ENCODE measurements at places on chromosomes 2 and 18. TPM values are rescaled to one million over a fixed set of nuclear protein-coding genes. Genes with fewer than 3 reads are reported as not detected.
A peak's percentile ranks its signal among the peaks of the same experiment; 100 is the strongest.

GAL3ST2 gene
- not detected for total RNA-seq

MC2R gene
- not detected for total RNA-seq

PPP4R3B gene
- 83.0 TPM for total RNA-seq

RSAD2 gene
- total RNA-seq: 1.00 TPM

DSG4 gene
- total RNA-seq: not detected

KIAA2012 gene
- not detected for total RNA-seq

MARCHF7 gene
- total RNA-seq: 92.3 TPM

FOXD4L1 gene
- total RNA-seq: 0.15 TPM

DYSF gene
- 3.6 TPM for total RNA-seq

ITPRIPL1 gene
- total RNA-seq: 55.5 TPM

DNA sequence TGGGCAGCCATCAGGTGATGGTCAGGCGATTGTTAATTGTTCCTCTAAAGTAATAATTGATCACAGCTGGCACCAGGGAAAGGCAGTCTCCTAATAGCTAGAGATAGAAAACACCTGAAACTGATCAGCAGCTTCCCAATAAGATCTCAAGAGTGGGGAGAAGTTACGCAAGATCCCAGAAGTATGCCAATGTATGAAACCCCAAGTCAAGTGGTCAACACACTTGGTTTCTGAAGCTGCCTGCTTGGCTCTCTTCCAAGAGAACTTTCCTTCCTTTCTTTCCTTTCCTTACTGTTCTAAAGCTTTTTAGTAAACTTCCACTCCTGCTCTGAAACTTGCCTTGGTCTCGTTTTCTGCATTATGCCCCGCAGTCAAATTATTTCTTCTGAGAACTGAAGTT, 201.6 kb upstream of the SKOR2 start:
- DNase-seq: no peak

- DNase-seq: no peak
Observed at GRCh38 chr2:126719833-126720351, 63.9 kb downstream of the GYPC start.

GRCh38 chr2:189698020-189698887, 23.8 kb downstream of the ANKAR start:
- peak; percentile 16 for DNase-seq

- DNase-seq: no peak
Observed at GRCh38 chr2:98164256-98164655, 77.3 kb downstream of the VWA3B start.

GRCh38 chr2:119255760-119256581, 32.3 kb downstream of the STEAP3 start:
- DNase-seq: no peak

GRCh38 chr2:234267534-234267933, 217.0 kb downstream of the SPP2 start:
- no peak for DNase-seq

GRCh38 chr2:68995916-68996315, 17.1 kb upstream of the ANTXR1 start:
- DNase-seq: no peak

- no peak for DNase-seq
Observed at GRCh38 chr18:8785855-8786482, 80.6 kb downstream of the MTCL1 start.

GRCh38 chr2:236352761-236353593, 88.8 kb upstream of the ASB18 start:
- no peak for DNase-seq

DNA sequence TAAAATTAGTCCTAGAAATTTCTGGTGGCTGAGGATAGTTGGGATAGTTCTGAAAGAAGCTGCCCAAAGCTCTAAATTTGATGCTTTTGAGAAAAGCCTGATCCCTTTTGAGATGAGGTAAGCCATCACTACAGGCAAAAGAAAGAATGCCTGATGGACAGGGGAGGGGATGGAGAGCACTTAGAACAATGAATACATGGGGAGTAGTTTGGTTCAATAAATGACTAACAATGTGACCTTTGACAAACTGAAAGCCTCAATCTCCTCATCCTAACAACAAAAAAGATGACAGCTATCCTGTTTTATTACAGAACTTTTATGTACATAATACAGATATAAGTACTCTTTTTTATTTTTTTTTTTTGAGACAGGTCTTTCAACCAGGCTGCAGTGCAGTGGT, 42.7 kb downstream of the GFPT1 start:
- DNase-seq: no peak

DNA sequence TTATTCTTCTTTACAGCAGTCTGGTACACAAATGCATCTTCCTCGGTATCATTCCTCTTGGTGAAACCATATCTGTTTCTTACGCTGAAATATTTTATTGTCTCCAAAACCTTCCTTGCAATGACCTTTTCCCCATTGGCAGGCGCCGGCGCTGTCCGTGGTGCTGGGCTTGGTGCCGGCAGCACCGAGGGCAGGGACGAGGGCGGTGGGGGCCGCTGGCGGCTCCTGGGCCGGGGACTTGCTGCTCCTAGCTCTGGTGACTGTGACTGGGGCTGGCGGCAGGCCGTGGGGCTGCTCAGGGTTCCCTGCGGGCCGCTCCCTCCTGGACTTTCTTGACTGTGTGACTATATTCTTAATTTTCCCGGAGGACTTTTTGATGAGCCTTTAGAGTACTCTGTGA, 72.5 kb downstream of the GPR39 start:
- DNase-seq: no peak

DNA sequence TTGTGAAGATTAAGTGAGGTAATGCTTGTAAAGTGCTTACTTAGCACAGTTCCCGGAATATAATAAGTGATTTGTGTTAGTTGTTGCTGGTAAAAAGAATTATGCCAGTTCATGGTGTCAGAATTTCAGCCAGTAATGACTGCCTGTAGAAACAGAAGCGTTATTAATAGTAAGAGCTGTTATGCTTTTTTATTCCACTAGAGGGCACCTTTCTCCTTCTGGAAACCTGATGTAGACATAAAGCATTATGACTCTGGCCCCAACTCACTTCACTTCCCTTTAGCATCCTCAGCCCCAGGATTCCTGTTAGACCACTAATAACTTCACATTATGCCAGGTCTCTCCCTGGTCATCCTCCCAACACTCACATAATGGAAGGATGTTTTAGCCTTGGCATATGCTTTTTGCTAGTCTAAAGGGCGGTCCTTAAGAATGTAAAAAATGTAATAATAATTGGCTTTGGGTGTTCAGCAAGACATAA, 34.9 kb downstream of the C18orf54 start:
- DNase-seq: peak; percentile 30

- no peak for DNase-seq
Observed at GRCh38 chr2:64115808-64116598, 28.2 kb downstream of the PELI1 start.

DNA sequence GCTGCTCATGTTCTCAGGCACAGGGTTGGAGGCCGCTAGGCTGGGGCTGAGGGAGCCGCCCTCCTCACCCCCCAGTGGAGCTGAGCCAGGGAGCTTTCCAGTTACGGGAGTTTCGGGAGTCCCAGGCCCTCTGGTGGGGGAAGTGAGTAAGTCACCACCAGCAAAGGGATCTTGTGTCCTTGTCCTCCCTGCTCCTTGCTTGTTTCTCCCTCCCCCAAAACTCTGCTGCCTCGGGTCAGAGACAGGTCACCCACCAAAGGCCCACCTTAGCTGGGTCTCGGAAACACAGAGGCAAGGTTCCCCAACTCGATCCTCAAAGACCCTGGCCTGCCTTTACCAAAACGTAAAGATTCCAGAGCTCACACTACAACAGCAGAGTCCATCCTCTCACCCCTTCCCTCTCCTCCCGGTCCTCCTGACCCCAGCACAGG, 60.5 kb upstream of the POMC start:
- no peak for DNase-seq

- no peak for DNase-seq
Observed at GRCh38 chr2:158006961-158007719, 94.5 kb upstream of the UPP2 start.

DNA sequence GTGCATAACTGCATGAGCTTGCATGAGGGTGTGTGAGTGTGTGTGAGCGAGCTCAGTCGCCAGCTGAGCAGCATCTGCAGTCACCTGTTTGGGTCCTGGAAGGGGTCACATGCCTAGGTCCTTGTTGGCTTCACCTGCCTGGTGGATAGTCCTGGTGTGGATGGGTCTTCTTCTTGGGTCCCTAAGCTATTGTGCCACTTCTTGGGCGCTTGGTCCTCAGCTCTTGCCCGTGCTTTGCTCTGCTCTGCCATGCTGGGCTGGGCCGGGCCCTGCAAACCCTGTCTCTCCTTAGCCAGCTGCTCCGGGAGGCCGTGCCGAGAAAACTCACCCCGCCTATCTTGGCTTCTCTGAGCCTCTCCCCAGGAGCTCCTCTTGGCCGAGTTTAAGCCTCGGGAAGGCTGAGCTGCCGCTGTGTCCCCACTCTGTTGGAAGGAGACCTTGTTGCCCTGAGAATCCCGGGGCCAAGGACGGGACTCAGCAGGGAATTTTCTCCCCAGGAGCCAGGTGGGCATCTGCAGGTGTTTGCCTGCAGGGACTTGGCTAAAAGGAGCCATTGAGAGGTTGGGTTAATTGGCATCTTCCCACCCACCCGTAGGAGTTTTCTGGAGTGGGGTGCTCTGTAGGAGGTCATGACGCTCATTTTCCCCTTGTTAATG, 300.8 kb downstream of the NDUFA10 start:
- no peak for DNase-seq

- DNase-seq: no peak
Observed at GRCh38 chr2:24469148-24469650, 21.9 kb upstream of the NCOA1 start.

DNA sequence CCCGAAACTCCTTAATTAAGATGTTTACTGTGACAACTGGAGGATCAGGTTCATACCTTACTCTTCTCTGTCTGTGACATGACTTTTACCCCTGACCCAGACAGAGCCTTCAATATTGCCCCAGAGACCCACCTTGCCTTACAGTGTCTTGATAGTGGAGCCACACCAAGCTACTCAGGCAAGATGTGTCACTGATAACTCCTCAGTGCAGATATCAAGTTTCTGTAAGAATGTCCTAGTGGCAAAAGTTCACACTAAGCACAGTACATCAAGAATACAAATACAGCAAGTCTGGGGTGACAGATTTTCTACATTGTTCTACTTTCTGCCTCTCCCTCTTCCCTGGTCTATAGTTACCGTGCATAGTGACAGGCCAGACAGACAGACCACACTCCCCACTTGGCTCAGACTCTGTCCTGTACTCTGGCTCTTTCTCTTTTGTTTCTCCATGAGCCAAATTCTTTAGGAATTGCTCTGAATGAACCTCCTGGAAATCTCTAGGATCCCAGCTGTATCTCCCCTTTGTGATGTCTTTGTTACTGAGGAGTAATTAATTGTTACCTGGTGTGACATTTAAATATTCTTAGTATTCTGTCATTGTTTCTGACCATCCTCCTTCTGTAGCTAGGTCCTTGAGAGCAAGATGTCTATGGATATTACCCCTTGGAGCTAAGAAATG, 24.1 kb upstream of the APOB start:
- no peak for DNase-seq

DNA sequence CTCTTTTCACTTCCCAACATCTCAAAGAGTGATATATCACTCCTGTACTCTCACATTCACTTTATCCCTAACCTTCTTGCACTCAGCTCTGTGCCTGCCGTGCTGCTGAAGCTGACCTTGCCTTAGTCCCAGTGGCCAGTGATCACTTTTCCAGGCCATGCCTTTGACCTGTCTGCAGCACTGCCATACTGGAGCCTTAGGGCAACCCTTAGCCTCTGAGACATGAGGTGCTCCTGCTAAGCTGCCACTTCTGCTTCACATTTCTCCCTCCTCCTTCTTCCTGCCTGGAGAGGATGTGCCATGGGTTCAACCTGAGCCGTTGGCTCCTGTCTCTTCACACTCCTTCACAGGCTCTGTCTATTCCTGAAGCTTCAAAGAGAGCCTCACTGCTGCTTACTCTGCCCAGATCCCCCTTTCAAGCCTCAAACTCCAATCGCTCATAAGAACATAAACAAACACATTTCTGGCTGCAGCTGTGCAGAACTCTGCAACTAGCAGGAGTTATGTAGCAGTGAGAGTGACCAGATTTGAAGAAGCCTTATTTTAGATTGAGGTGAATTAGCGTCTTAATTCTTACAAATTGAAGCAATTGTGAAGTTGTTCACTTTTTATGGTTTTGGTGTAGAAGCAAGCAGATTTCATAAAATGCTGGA, 716.2 kb upstream of the FANCL start:
- no peak for DNase-seq

- DNase-seq: no peak
Observed at GRCh38 chr2:166090346-166090745, 37.5 kb downstream of the SCN1A start.

GRCh38 chr2:17030047-17030446, 364.4 kb upstream of the CYRIA start:
- DNase-seq: no peak

Data from CD8-positive, alpha-beta memory T cell (primary cell).